ENCODE measurements at places on chromosomes 3 and 15.

- no peak for DNase-seq
Measured at GRCh38 chr15:66749841-66750575, 48.0 kb downstream of the SMAD6 start.

DNA sequence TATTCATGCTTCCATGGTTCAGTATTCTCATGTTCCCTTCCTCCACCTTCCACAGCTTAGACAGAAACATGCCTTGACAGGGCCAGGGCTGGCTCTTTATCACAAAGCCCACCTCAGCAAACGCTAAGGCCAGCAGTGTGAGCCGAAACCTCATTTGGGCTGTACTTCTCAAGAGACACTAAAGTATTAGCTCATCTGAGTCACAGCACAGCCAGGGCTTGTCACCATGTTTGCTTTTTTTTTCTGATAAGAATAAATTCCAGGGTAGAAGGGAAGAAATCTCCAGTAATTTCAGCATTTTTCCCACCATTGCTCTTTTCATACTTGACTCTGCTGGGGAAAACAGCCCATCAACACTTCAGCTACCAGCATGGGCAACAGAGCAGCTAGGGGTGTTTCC, 95.4 kb downstream of the MYLK start:
- DNase-seq = no peak

DNA sequence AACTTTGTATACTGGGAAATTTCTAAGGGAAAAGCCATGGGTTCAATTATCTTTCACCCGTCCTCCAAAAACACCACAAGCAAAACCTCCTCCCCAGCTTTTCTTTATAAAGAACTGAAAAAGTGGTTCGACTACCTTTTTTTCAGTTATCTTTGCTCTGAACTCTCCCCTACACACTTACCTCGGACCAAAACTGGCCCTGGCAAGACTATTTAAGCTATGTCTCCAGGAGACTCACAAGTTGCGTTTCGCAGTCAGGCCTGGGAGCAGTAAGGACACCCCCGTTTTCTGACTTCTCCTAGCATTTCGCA, 645 bp downstream of the COPS2 start:
- no peak for DNase-seq

- no peak for DNase-seq
Measured at GRCh38 chr3:129441782-129442181, 1.8 kb downstream of the IFT122 start.

DNA sequence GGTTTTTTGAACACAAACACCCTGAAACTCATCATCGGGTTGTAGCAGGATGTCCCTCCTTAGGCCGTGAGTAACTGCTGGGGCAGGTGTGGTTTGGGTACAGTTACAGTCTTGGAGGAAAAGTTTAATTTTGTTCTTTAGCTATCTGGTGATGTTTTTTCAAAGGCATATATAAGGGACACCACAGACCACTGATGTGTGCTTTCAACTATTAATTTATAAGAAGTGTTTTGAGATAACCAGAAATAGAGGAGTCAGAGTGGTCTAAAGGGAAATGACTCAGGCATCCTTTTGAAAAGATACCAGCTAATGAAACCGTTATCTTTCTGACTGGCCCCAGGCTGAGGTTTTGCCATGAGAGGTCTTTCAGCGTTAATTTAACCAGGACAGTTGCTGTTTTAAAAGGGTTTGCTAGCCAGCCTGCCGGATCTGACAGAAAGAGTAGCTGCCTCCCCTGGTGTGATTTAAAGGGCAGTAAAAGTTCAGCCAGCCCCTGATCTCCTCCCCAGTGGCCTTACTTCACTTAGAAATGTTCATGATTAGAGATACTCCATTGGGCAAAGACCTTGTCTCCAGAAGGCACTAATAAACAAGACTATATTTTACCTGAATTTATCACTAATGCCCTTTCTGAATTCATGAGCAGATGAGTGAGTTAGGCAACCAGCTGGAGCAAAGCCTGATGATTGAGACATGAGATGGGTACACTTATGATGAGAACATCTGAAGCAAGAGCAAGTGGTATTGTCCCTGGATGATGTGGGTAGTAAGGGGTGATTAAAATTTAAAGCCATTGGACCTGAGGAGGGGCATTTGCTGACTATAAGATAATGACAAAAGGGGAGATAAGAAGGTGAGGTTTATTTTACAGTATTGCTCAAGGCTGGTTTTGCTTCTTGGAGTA, 482.5 kb upstream of the TBL1XR1 start:
- DNase-seq = peak; percentile 12

DNA sequence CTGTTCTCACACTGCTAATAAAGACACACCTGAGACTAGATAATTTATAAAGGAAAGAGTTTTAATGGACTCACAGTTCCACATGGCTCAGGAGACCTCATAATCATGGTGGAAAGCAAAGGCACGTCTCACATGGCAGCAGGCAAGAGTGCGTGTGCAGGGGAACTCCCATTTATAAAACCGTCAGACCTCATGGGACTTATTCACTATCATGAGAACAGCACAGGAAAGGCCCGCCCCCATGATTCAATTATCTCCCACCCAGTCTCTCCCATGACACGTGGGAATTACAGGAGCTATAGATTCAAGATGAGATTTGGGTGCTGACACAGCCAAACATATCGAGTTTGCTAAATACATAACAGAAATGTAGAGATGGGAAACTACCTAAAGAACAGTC, 39.5 kb upstream of the DGKG start:
- no peak for DNase-seq

DNA sequence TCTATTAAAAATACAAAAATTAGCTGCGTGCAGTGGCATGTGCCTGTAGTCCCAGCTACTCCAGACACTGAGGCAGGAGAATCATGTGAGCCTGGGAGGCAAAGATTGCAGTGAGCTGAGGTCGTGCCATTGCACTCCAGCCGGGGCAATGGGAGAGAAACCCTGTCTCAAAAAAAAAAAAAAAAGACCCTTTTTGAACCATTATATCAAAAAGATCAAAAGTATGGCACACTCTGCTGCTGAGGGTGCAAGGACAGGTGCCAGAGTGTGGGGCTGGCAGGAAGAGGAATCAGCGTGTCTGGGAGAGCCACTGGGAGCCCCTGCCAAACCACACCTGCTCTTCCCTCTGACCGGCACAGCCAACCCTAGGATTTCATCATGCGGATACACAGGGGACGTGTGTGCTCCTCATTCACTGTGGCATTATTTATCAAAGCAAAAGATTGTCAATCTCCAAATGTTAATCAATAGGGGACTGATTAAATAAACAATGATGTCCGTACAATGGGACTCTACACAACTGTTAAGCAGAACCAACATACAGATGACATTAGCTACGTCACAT, 147.3 kb upstream of the TLE3 start:
- DNase-seq = no peak

GRCh38 chr3:18900994-18901393, 247.3 kb upstream of the KCNH8 start:
- no peak for DNase-seq

DNA sequence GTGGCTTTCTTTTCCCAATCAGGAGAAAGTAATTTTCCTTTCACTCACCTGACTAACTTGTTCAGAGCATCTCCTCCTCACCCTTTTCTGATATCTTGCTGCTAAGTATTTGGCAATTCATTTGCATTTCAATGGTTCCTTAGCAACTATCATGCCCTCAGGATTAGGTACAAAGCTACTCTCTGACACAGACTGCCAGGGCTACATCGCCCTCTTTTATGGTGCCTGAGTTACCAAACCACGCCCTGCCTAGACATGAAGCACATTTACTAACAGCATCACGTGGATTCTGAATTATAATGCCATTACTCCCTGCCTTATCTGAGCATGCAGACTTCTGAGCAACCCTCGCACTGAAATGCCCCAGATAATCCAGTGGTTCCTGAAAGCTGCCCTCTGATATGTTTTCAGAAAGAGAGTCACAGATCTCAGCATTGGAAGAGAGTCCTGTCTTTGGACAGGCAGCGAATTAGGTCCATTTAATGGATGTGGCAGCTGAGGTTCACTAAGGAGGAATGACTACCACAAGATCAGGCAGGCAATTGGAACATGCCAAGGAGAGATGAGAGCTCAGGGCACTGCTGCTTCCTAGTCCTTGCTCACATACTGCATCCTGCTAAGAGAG, 14.5 kb downstream of the EPHB1 start:
- peak; percentile 7 for DNase-seq

- DNase-seq = no peak
Measured at GRCh38 chr3:78368636-78369345, 1328.9 kb downstream of the ROBO2 start.

DNA sequence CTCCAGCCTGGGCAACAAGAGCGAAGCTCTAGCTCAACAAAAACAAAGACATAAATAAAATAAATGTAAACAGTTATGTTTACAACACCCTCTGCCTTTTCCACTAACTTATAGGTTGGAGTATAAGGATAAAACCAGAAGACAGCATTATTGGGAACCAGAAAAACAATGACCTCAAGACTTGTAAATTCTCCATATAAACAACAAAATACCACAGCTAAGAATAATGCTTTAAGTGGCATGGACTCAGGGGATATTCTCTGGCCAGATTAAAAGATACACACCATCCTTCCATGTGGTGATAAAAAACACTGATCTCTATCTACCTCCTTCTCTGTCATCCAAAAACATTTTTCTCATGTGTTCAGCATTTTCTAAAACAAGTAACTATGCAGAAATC, 500.6 kb downstream of the MAGI1 start:
- no peak for DNase-seq

GRCh38 chr15:31828594-31828993, 201.7 kb upstream of the CHRNA7 start:
- no peak for DNase-seq

GRCh38 chr3:26652164-26652563, 29.6 kb downstream of the LRRC3B start:
- no peak for DNase-seq

- DNase-seq = no peak
Measured at GRCh38 chr15:82572311-82572710, 32.1 kb upstream of the RPS17 start.

DNA sequence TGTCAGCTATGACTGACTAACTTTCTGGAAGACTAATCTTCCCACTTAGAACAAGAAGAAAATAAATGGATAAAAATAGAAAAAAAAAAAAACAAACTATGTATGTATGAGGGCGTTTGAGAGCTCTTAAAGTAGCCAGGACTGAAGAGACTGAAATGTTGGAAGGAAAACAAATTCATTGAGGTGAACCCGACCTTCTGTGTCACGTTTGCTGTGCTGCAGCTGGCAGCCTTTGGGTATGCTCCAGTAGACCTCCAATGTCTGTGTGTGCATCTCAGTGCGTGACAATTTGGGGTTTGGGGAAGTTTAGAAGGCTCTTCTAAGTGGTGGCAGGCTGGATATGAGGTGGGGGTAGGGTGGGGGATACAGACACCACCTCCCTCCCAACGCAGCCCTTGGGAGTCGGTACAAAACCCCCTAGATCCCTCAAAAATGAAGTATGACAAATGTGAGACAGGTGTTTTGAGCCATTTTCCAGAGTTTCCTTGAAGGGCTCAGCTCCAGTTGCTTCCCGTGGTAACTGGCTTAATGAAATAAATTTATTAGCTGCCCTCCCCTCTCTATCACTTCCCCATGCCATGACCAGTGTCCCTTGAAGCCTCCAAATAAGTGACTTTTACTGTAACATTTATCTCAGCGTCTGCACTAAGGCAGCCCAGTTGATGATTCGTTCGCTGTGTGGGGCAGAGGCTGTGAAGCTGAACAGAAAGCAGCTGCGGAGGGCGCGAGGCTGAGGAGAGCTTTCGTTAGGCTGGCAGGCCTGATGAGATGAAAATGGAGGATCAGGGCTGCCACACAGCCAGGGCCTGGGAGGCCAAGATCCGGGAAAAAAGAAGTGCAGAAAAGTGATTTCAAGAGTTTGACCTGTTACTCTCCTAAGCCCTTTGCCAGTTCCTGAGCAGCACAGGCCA, 34.9 kb upstream of the GABRB3 start:
- no peak for DNase-seq

GRCh38 chr3:71530903-71531530, 52.5 kb downstream of the FOXP1 start:
- no peak for DNase-seq

DNA sequence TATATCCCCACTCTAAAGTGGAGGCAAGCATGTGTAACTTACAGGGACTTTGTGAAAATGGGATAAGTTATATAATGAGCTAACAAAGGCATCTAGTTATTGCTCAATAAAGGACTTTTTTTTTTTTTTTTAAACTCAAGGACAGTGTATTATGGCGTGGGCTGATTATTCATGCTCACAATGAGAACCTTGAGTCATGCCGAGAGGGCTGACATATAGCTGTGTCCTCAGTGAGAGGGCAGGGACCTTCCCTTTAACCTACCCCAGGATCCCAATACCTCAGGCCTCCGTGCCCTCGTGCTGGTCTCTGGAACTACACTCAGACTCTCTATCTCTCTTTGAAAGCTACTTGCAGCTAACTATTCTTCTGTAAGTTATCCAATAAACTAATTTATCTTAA, 319.9 kb upstream of the ICE2 start:
- DNase-seq = no peak

DNA sequence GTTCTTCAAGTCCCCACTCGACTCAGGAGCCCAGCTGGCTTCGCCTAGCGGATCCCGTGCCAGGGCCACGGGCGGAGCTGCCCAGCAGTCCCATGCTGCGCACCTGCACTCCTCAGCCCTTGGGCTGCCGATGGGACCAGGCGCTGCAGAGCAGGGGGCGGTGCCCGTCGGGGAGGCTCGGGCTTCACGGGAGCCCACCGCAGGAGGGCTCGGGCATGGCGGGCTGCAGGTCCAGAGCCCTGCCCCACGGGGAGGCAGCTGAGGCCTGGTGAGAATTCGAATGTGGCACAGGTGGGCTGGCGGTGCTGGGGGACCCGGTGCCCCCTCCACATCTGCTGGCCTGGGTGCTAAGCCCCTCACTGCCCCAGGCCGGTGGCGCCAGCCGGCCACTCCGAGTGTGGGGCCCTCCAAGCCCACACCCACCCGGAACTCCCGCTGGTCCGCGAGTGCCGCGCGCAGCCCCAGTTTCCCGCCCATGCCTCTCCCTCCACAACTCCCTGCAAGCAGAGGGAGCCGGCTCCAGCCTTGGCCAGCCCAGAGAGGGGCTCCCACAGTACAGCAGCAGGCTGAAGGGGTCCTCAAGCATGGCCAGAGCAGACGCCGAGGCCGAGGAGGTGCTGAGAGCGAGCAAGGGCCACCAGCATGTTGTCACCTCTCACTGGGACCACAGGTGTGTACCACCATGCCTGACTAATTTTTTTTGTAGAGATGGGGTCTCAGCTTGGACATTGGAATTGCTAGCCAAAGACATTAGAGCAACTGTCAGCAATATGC, 17.0 kb downstream of the RAB7A start:
- DNase-seq = no peak

DNA sequence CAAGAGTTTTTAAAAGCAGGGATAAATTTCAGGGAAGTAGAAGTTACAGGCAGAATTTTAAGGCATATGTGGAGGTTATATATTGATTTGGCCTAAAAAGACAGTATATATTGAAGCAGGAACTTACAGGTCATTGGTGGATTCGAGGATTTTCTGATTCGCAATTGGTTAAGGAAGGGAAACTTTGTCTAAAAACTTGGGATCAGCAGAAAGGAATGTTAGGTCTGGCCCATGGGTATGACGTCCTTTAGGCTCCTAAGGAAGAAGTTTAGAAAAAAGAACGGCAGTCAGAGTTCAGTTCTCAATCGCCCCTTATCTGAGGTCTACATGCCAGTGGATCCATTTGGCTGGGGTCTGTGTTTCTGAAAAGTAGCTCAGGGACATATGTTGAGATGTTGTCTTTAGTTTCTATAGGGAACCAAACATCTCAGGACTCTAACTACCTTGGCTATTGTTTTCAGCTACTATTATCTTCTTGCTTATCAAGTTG, 33.2 kb upstream of the ACP3 start:
- no peak for DNase-seq
